ENCODE measurements at places on chromosomes 7 and 10. TPM values are rescaled to one million over a fixed set of nuclear protein-coding genes. Genes with fewer than 3 reads are reported as not detected.

The SAMD9L gene
- polyA plus RNA-seq, result 5.8 TPM

The HOXA10 gene
- 19.8 TPM for polyA plus RNA-seq

The SPAG6 gene
- 0.06 TPM for polyA plus RNA-seq

The DDIT4 gene
- 34.4 TPM for polyA plus RNA-seq

The SYCE1 gene
- not detected for polyA plus RNA-seq

The TMEM26 gene
- polyA plus RNA-seq, result not detected

The TSPAN13 gene
- 56.2 TPM for polyA plus RNA-seq

The ZNF365 gene
- polyA plus RNA-seq, result not detected

The ZC3HAV1L gene
- 10.7 TPM for polyA plus RNA-seq

The SORCS3 gene
- not detected for polyA plus RNA-seq

The MLXIPL gene
- polyA plus RNA-seq, result 138 TPM

The FLNC gene
- polyA plus RNA-seq, result 13.0 TPM

The INHBA gene
- polyA plus RNA-seq, result 1.2 TPM

The CYP2C18 gene
- polyA plus RNA-seq, result 69.7 TPM

The GFRA1 gene
- 0.27 TPM for polyA plus RNA-seq

The CTAGE4 gene
- polyA plus RNA-seq, result 8.9 TPM

The ACSM6 gene
- not detected for polyA plus RNA-seq

The ZNF800 gene
- polyA plus RNA-seq, result 8.5 TPM

The C10orf53 gene
- not detected for polyA plus RNA-seq

The YAE1 gene
- 51.0 TPM for polyA plus RNA-seq

The CUZD1 gene
- polyA plus RNA-seq, result 0.67 TPM

The MYO3A gene
- polyA plus RNA-seq, result not detected

The SMO gene
- 2.5 TPM for polyA plus RNA-seq

The ZNF37A gene
- polyA plus RNA-seq, result 2.2 TPM

The EEPD1 gene
- 154 TPM for polyA plus RNA-seq

The EBLN1 gene
- not detected for polyA plus RNA-seq

The NPFFR1 gene
- polyA plus RNA-seq, result 0.22 TPM

The FFAR4 gene
- polyA plus RNA-seq, result 0.45 TPM

Measured in small intestine (tissue), 16 donors.